ENCODE measurements at places on chromosomes 5 and 9.
A peak's percentile ranks its signal among the peaks of the same experiment; 100 is the strongest.

DNA sequence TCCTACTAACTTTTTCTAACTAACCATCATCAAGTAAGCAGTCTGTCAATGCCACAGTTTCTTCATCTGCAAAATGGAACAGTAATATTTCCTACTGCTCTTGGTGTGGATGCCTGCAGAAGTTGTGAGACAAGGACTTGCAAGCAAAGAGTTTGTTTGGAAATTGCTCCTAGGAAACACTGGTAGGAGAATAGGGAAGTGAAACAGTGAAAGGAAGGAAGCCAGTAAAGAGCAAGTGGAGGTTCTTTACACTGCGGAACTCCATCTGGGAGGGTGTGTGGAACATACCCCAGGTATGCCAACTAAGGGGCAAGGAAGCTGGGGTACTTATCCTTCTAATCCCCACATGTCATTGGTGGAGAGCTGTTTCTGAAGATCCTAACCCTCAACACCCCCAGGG lies 119.9 kb downstream of the FOXD1 start:
- no peak for DNase-seq

DNA sequence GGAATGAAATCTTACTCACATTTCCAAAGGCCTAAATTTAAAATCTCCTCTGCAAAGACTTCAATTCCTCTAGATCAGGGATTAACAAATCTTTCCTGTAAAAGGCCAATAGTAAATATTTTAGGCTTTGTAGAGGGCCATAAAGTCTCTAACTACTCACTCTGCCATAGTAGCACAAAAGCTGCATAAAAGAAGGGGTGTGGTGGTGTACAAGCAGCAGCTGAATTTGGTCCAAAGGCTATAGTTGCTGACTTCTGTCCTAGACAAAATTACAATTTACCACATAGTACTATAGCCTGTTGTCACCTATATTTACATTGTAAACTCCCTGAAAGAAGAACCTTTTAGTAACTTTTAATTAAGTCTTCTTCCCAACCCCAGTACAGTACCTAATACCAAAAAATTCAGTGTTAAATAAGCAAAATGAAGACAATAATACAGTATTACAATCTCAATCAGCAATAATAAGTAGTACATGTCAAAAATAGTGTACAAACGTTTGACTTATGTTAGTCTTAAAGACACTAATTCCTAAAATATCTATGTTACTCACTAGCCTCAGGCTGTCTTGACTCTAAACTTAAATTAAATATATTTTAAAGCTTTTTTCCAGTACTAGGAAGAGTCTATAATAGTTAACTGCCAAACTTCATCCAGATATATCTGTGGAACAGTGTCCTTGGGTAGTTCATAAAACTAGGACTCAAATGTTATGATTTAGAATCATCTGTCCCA lies 6.9 kb downstream of the CETN3 start:
- no peak for DNase-seq

DNA sequence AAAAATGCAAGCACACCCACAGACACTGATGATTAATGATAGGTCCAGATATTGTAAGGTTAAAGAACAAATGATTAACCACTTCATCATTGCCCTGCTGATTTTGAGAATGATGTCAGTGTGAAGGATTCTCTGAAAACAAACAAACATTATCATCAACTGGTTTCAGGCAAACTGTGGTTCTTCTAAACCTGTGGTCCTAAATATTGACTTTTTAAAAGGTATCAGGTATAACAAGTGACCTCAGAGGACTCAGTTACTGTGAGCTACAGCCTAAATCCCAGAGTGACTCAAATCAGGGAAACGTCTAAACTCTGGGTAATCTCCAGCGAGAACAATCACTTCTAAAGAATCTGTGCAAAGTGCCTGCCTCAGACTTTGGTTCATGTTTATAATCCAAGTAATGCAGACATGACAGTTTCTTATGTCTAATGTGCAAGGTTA lies 172.3 kb upstream of the CDH6 start:
- DNase-seq = peak; percentile 51

DNA sequence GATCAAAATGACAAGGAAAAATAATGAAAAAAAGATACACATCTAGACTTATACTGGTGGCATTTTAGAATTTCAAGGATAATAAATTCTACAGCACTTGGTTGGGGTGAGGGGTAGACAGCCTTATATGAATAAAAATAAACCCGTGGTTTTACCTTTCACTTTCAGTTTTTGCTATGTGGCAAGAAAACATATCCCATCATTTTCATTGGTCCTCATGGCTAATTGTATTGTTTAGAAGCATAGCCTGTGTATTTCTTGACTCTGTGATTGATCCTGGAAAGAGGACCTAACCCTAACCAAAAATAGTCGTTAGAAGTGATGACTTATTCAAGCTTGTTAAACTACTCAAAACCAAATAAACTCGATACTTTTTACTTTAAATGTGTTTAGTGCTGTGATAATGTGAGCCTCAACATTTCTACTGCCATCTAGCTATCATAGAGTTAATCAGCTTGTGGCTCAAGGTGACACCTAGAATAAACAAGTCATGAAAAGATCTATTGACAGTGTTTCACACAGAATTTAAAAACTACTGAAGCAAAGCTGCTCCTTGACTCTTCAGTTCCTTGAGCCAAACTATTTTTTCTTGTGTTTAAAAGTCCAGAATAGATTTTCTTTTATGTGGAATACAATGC lies 153.3 kb upstream of the IZUMO3 start:
- DNase-seq = peak; percentile 0

DNA sequence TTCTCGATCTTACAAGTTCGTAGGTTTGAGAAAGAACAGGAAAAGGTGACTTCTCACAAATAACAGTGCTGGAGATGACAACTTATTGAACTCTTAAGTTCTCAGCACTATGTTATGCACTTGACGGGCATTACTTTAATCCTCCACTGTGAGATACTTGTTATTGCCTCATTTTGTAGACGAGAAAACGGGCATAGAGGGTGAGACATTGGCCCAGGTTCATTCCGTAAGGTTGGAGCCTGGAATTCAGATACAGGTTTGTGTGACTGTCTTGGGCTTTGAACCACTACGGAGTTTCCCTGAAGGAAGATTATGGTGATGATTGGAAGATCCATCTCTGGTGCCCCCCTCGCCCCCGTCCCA lies 657 bp downstream of the MAT2B start:
- no peak for DNase-seq

DNA sequence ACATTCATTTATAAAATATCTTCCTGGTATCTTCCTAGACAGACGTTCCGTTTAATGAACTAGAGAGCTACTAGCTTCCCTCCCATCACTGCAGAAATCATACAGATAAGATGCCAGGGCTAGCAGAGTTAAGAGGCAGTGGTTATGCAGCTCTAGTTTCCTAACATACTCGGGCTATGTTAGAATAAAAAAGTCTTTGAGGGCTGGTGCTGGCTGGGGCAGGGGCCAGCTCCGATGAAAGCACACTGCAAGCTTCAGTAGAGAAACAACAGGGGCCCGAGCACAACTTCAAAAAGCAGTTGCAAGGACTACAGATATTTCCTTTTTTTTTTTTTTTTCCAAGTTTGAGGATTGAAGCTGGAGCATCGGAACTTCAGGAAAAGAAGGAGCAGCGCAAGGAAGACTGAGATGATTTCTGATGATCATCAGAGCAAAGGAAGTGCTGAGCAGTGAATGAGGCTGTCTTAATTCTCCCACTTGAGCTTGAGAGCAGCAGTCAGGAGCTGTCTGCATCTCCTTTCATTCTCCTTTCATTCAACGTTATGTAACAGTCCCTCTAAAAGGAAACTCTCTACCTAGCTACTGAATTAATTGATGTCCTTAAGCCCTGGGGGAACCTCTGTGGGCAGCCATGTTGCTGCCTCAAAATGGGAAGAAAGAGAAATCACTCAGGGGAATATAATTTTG lies 47.6 kb upstream of the ADCY2 start:
- DNase-seq = no peak

DNA sequence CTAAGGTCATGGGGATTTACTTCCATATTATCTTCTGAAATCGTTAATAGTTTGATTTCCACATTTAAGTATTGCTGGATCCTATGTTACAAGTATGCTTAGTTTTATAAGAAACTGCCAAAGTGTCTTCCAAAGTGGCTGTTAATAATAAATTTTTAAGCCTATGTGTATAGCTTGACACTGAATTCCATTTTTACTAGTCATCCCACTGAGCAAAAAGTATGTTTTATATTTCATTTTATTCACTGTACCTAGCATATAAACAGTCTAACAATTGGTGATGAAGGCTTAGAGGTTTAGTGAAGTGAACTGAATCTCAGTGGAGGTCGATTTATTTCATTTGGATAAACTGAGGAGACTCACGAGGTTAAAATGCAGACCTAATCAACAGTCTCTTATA lies 174.6 kb downstream of the ADAMTS6 start:
- DNase-seq = no peak

- DNase-seq = peak; percentile 61
These were observed 96.2 kb upstream of the ARAP3 start for GRCh38 chr5:141778206-141778605.

GRCh38 chr5:36528588-36528987 lies 77.8 kb upstream of the SLC1A3 start:
- no peak for DNase-seq

- no peak for DNase-seq
These were observed 62.5 kb upstream of the RNF130 start for GRCh38 chr5:180133971-180134508.

- DNase-seq = peak; percentile 40
These were observed 62.6 kb downstream of the NEK6 start for GRCh38 chr9:124320062-124320973.
